NCI-H446 (cell line): ENCODE measurements at places on chromosomes 1 and 21.

DNA sequence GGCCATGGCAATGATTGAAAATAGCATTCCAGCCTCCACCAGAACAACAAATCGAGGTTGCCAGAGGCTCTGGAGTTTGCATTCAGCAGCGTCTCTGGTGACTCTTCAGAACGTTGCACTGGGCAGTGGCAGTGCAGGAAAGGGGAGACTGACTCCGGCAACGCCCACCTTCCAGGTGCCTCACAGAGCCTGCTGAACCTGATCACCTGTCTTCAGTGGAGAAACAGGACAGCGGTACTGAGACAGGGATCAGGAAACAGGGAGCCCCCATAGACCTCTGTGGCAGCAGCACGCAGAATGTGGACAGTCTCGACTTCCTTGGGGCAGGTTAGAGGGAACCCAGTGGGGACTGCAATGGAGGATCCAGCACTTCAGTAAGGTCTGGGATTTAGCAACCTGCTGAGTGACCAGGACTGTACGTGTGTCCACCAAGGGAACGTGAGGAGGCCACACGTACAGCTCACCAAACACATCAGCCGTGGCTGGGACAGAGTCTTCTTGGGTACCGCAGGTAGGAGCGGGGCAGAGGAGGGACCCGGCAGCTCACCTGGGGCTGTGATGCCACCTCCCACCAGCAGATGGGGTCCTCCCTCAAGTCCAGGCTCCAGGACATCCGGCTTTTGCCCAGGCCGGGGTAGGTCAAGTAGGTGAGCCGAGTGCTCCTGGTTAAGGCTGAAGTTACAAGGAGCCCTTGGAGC is 128.6 kb downstream of the PRDM2 start:
- no peak for DNase-seq

GRCh38 chr1:208682664-208683013 is 438.5 kb upstream of the PLXNA2 start:
- DNase-seq = no peak

DNA sequence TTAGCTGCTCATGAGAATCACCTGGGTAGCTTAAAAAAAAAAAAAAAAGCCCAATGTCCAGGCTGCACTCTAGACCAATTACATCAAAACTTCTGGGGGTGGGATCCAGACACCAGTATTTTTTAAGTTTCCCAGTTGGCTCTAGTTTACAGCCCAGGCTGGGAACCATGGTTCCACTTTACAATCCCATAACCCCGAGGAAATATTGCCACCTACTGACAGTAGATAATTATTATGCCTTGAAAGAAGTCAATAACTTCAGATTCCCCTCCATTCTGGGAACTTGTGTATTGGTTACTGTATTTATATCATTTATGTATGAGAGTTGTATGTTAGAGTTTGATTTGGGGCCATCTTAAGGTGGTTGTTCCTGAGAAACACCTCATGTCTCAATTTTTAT is 100.2 kb downstream of the SPATA46 start:
- DNase-seq = peak; percentile 44

DNA sequence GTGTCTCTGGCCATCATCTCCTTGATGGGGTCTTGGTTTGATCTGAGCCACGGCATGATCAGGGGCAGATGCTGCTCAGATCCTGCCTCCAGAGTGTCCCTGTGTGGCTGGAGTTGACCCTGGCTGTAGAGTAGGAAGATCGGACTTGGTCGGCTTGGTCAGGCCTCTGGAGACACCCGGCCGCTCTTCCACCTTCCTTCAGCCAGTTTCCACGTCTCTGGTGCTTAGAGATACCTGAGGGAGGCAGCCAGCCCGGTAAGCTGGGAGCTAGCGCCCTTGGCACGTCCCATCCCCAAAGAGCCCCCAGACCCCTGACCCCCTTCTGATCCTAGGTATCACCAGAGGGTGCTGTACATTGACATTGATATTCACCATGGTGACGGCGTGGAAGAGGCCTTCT is 8.8 kb downstream of the MARCKSL1 start:
- DNase-seq = no peak

- no peak for DNase-seq
Measured at GRCh38 chr21:25759573-25759972, 24.8 kb downstream of the GABPA start.

GRCh38 chr21:45162809-45163208 is 88.4 kb downstream of the ADARB1 start:
- DNase-seq = no peak

GRCh38 chr1:91897016-91897415 is 11.1 kb upstream of the TGFBR3 start:
- no peak for DNase-seq

- peak; percentile 5 for DNase-seq
Measured at GRCh38 chr1:11134251-11134897, 34.7 kb upstream of the EXOSC10 start.

DNA sequence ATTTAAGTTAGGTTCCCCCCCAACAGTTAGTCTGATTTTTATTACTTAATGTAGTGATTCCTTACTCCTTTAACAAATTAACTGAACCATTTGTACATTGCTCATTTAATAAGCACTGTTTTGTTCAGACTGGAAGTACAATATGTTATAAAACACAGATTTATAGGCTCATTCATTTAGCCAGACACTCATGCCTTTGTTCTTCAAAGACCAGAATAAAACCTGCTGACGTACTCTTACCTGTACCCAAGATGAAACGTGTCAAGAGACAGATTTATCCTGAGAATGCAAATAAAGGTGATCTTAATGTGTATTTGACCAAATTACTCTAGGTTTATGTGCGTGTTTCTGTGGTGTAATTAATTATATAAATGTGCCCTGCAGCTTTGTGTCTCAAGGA is 92.8 kb downstream of the INTS7 start:
- no peak for DNase-seq

DNA sequence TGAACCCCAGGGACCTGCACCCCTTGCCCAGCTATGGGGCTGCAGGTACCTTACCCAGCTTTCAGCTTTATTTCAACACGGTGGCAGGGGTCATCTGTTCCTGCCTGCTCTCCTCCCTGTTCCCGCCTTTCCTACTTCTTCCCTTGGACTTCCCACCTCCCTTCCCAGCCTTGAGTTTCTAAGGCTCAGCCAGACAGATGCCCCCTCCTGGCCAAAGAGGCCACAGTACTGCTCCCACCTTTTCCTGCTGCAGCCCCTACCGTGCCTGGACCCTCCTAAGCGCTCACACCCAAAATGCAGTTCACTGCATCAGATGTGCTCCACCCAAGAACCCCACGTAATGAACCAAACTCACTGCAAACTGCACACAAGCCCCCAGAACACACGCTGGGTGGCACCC is 7.7 kb downstream of the NOC2L start:
- no peak for DNase-seq

DNA sequence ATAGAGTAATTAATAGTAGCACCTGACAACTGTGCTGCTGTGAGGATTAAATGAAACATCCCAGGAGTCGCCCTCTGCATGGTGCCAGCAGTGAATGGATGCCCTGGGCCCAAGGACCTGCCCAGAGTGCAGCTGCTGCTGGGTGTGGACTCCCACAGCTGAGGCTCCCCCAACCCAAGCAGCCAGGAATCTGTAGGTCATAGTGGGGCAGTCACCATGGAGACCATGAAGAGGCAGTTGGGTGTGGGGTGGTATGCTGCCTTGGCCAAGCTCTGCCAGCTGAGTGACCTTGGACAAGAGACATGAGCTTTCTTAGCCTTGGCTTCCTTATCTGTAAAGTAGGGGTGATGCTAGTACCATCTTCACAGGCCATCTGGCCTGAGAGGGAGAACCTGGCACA is 9.4 kb downstream of the OLIG2 start:
- no peak for DNase-seq

DNA sequence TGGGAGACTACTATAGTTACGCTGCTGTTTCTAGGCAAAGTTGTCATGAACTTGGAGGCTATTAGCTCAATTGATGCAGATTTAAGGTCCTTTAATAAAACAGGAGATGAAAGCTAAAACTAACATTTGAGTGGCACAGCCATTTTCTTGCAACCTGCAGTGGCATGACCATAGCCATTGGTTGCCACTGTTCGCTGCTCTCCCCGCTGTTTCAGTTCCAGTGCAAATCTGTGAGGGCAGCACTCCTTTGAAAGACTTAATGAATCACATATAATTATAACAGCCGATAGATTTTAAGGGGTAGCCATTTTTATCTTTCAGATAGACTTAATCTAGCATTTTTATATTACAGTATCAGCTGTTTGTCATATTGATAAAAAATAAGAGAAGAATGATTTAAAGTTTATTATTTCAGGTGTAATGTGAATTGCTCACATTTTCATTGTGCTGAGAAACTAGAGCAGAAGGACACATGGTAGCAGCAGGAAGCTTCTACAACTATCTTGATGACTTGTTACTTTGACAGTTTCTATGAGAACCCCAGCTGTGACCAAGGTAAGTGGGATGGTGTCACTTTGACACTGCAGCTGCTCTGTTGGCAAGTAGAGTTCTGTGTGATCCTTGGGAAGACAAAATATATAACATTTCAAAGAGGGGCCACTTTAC is 203.7 kb downstream of the PLA2G4A start:
- DNase-seq = no peak

- DNase-seq = no peak
Measured at GRCh38 chr1:233253832-233254331, 41.6 kb downstream of the PCNX2 start.

GRCh38 chr1:4393191-4393590 is 261.2 kb upstream of the AJAP1 start:
- no peak for DNase-seq

DNA sequence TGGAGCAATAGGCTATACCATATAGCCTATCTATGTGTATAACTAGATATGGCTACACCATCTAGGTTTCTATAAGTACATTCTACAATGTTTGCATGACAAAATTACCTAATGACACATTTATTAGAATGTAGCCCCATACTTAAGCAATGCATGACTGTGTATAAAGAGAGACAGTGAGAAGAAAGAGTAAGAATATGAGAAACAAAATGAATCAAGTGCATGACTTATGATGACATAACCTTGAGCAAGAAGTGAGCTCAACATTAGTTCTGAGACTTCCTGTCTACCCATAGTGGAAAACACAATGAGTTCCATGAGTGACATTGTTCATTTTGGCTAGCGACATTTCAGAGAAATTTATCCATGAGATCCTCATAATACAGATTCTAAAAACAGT is 10.1 kb downstream of the SLC44A5 start:
- no peak for DNase-seq

GRCh38 chr1:41806472-41807155 is 112.1 kb downstream of the HIVEP3 start:
- DNase-seq = no peak
